ENCODE measurements at places on chromosomes 4 and X.
A peak's percentile ranks its signal among the peaks of the same experiment; 100 is the strongest.

GRCh38 chrX:115894087-115894486 lies 276.5 kb upstream of the AGTR2 start:
- DNase-seq, result no peak

DNA sequence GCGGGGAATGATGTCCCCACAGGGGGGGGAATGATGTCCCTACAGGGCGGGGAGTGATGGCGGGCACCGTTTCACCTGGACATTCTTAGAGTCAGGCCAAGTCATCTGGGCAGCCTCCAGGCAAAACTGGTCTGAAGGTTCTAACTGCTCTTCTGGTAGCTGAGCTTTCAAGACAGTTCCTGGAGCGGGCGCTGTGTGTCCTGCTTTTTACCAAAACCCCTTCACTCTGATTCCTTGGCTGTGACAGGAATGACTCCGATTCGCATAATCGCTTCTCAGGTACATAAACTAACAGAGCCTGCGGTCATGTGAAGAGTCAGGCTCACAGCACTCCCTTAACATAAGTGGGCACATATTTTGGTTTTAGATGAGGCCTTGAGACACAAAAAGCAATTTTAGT lies 836.0 kb downstream of the TRIML1 start:
- no peak for DNase-seq

GRCh38 chrX:111492085-111492484 lies 19.4 kb upstream of the SERTM2 start:
- DNase-seq, result no peak

DNA sequence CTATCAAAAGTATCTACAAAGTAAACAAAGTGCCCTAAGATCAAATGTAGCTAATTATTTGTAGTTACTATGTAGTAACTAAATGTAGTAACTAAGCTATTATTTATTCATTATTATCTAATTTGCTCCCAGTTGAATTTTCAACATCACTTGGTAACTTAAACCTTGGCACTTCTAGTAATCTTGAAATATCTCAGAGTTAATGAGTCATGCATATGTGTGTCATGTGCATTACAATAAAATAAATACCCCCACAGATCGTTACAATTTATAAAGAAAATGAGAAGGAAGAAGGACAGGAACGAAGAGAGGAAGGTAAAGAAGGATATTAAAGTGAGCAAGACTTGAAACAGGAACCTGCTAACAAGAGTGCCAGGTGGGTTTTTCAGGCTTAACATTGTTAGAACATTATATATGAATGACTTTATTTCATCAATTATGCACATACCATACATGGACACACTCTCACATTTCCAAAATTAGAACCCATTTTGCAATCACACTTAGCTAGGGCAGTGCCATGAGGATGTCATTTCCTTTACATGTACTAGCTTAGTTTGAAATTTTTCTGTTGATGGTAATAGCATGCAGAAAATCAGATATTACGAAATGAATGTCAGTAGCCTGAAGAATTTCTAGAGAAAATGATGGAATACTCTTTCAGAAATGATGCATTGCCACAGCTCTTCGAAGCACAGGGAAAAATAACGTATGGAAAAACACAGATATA lies 1670.4 kb upstream of the AGA start:
- no peak for DNase-seq

DNA sequence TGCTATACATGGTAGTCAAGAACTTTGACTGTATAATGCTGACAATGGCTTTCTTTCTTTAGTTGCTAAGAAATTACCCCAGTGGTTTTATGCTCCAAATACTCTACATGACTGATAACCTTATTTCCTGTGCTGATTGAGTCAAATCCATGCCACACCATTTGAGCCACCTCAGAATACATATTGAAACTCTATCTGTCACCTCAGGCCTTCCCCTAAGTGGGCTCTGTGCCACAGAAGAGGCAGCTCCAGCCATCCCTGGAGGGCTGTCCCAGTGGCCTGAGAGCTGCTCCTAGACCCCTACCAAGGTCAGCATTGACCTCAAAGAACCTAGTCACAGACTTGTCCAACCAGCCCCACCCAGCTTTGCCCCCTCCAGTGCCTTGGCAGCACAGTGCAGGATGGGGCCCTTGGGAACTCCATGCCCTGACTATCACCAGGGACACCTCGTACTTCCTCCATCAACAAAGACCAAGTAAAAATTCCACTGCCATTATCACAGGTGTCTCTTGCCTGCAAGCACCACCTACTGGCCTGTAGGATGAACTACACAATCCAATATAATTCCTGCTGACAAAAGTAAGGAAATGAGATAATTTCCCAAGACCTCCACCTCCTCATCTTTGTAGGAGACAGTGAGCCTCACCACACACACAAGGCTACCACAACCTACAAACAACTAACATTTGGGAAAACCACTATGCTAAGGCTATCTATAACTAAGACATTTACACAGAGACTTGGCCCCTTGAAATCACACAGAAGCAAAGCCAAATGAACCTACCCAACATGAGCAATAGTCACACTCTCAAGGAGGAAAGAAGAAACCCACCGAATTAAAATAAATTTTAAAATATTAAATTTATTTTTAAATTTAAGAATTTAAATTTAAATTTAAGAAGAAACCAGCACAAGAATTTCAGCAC lies 239.9 kb downstream of the NKX6-1 start:
- no peak for DNase-seq

- DNase-seq, result no peak
Measured at GRCh38 chrX:19291086-19291485, 52.6 kb upstream of the PDHA1 start.

GRCh38 chrX:10502961-10503360 lies 117.4 kb downstream of the MID1 start:
- DNase-seq, result no peak

DNA sequence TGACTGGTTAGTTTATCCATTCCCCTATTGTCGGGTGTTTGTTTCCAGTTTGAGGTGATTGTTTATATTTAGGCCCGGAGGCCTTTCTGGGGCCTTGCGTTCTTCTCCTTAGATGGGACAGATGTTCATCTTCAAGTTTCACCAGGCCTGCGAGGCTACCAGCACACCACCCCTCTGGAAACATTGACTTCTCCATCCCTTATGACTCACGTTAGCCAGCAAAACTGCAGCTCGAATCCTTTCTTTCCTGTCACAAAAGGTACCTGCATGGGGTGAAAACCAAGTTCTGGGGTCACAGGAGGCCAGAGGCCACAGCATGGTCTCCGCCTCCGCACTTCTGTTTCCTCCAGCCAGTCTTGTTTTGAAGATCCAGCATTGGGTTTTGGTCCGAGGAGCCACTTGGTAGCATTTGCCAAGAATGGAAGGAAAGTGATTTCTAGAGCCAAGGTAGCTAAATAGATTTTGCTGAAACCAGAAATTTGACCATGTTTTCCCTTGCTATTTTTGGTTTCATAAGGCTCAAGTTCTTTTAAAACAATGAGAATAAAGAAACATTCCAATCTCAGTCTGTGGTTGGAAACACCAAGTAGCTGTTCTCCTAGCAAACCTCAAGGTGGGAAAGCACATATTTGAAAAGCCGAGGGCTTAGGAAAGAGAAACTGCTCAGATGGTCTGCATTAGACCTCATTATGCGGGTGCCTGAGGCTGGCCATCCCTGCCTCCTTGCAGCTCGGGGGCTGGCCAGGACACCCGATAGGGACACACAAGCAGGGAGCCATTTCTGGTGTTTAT lies 5.6 kb downstream of the NYX start:
- DNase-seq, result no peak

DNA sequence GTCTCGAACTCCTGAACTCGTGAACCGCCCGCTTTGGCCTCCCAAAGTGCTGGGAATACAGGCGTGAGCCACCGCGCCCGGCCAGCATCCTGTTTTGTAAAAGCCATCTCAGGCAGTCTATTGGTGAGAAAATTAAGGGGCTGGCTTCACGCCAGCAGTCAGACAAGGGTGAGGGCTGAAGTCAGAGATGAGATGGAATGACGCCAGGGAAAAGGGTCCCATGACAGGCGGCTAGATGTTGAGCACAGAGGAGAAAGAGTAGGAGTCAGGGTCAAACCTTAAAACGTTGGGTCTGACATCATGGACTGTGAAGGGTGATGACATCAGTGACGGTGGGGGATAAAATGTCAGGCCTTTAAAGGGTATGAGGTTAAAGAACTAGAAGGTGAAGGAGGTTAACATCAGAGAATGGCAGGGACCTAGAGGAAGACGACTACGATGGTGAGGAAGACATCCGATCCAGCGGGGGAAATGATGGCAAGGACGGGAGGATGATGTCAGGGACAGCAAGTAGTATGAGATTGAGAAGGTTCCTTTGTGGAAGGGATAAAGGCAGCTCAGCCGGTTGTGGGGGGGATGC lies 504 bp upstream of the RBM3 start:
- peak; percentile 3 for DNase-seq

GRCh38 chrX:19887911-19888879 lies 795 bp upstream of the SH3KBP1 start:
- no peak for DNase-seq

GRCh38 chrX:31464306-31464915 lies 392.6 kb upstream of the FTHL17 start:
- no peak for DNase-seq

DNA sequence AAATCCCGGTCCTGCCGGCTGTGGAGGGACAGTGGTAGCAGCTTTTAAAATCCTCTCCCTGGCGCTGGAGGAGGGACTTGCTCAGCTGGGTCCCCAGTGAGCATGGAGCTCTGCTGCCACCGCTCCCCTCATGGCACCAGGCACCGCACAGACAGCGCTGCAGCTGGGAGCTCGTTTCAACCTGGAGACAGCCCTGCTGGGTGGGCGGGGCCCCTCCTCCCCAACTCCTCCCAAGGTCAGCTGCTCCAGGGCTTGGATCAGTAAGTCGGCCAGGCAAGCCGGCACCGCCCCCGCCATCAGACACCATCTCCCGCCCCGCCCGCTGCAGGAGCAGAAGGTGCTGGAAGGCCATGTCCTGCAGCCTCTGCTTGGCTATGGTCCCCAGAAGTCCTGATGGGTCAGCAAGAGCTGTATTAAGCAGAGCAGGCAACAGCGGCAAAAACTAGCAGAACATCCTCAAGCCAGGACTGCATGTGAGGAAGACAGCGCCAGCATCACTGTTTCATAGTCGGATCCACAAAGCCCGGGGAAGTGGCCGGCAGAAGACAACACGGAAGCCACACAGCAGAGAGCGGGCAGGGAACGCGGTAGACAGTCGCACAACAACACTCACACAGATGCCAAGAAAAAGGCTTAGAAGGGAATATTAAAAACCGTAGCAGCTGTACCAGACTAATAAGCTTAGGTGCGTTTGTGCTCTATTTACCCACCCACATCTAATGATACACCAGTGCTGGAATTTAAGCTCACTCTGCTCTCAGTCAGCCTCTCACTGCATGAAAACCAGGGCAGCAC lies 16.2 kb downstream of the ZFYVE28 start:
- no peak for DNase-seq

GRCh38 chr4:20528508-20528907 lies 171.8 kb upstream of the PACRGL start:
- no peak for DNase-seq

DNA sequence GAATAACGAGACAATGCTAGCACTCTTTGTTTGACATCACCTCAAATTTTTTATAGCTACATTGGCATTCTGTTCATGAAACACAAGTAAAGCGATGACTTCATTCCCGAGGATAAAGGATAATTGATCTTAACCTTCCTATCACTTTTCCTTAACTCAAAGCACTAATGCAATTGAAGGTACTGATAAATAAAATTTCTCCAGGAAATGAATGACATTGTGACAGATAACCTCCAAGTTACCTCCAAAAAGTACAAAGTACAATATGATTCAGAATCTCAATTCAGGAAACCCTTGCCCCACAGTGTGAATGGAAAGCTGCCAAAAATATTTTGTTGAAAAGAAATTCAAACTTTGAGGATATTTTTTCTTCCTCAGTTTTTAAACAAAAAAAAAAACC lies 1.8 kb downstream of the PRSS12 start:
- DNase-seq, result no peak

GRCh38 chr4:76067652-76068286 lies 6.7 kb upstream of the ART3 start:
- peak; percentile 30 for DNase-seq

DNA sequence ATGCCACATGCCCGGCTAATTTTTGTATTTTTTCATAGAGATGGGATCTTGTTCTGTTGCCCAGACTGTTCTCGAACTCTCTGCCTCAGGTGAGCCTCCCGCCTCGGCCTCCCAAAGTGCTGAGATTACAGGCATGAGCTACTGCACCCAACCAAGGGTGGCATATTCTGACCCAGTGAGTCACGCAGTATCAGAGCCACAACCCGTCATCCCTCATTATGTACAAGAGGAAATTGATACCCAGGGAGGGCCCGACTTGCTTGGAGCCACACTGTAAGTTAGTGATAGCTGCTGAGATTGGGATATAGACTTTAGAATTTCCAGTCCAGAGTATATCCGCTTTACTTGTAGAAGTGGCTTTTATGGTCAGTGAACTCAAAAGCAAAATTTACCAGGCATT lies 14.6 kb downstream of the CCKAR start:
- DNase-seq, result no peak

DNA sequence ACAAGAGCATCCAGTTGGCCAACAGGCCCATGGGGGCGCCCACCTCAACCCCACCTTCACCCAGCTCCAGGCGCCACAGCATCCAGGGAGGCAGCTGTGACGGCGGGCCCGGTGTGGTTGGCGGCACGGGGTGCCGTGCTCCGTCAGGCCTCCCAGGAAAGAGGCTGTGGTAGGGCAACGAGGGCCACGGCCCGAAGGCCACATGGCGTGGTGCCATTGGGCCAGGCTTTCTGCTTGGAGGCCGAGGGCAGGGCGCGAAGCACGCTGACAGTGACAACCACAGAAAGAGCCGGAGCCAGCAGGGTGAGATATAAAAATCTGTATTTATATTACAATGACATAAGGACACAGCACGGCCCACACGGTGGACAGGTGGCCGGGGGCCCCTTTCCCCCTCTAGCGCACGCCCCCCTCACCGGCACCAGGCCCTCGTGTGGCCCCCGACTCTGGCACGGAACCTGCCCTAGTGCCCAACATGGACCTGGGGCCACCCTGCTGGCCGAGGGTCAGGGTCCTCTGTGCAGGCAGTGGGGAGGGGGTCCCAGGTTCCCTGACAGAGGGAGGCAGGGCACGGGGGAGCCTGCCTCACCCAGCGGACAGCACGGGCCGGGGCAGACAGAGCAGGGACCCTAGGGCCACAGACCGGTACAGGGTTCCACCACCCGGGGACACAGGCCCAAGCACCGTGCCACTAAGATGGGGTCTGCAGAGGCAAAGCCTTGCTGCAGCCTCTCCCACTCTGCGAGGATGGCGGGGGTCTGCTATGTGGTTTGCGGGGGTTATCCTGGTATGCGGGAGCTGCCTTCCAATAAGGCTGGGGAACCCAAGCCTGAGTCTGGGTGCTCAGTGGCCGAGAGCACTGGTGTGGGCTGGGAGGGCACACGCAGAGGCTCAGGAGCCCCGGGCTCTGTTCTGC lies 5.5 kb upstream of the HAUS3 start:
- DNase-seq, result no peak
